GM12865 (cell line): ENCODE measurements at places on chromosomes 16 and 17.

DNA sequence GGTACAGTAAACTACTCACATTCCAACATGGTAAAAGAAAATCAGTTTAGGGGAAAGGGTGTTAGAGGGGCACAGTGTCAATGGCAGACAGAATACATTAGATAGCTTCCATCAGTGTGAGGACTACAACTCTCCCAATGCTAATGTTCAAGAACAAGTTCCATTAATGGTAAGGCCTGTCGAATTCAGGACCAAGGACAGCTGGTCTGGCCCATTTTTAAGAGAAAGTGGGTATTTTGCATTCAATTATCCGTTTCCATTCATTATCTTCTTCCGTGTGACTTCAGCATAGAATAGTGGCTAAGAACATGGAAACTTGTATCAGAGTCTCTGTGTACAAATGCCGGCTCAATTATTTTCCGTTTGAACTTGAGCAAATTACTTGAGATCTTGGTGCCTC lies 98.4 kb downstream of the XYLT1 start:
- no peak for DNase-seq

DNA sequence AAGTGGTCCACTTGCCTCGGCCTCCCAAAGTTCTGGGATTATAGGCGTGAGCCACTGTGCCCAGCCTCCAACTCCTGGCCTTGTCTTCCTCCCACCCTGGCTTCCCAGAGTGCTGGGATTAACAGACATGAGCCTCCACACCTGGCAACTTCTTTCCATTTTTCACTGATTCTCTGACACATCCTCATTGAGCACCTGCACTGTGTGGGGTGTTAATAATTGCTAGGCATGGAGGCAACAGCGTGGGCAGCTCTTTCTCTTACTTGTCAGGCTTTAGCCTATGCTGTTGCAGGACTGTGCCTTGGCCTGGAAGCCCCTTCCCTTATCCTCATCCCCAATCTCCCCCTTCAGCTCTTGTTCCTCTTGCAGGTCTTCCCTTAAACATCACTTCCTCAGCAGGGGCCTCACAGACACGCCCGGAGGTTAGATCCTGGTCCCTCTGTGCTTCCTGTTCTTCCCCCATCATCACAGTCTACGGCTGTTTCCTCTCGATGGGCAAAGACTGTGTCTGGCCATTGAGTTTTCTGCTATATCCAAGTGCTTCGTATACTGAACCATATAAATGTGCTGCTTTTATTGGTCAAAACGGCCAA lies 7.9 kb downstream of the QPRT start:
- DNase-seq: no peak

DNA sequence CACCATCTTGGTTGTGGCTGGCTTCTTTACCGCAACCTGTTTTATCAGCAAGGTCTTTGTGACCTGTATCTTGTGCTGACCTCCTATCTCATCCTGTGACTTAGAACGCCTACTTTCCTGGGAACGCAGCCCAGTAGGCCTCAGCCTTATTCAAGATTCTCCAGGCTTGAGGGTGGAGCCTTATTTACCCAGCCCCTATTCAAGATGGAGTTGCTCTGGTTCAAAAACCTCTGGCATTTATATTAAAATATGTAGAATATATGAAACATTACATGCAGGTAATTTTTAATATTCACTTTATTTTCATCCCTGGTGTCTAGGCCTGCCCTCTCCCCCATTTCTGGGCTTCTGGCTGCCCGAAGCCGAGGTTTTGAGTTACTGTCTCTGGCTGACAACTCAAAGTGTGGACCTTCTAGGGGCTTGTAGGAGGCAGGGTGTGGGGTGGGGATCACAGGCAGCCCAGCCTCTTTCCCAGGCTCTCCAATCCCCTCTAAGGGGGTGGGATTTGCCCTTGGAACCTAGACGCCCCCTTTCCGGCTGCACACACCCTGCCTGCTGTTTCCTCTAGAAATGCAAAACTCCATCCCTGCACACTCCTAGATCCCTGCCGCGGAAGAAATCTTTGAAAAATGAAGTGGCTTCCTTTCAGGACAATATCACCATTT lies 152.0 kb downstream of the KCNJ12 start:
- no peak for DNase-seq

DNA sequence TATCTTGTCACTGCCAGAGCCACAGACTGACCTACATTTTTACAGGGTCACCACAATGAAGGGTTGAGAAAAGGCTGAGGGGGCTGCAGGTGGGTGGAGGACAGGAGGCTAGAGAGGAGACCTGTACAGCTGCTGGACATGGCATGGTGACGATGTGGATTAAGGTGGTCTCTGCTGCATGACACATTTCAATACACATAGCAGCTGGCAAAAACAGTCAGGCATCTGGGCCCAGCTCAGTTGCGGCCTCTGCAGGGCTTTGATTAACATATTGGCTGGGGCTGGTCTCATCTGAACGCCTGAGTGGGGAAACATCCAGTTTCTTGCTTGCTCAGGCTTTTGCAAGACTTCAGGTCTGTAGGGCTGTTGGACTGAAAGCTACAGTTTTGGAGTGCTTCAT lies 265.4 kb upstream of the FOXF1 start:
- DNase-seq: no peak

DNA sequence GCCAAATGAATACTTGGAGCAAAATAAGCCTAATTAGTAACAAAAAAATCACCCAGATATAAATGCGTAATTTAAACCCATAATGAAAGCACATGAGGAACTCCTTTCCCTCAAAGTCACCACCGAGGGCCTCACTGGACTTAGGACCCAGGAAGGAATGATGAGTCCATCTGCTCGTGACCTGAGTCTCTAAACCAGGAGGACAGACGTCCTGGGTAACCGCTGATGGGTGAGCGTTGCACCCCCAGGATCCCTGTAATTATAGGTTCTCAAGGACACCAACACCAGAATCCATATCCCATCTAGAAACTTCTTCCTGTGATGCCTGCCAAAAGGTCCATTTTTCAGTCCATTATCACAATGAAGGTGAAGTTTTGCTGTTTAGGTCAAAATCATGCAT lies 121.4 kb downstream of the ZNF778 start:
- no peak for DNase-seq

- DNase-seq: no peak
Measured at GRCh38 chr16:83971165-83972130, 3.4 kb downstream of the NECAB2 start.

DNA sequence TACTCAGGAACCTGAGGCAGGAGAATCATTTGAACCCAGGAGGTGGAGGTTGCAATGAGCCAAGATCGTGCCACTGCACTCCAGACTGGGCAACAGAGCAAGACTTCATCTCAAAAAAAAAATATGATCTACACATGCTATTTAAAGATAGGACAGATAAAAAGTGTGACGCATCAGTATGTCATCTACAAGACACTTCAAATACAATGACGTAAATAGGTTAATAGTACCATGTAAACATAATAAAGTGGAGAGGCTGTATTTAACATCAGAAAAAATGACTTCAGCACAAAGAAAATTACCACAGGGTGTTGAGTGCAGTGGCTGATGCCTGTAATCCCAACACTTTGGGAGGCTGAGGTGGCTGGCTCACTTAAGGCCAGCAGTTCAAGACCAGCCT lies 20.2 kb downstream of the ZNF778 start:
- no peak for DNase-seq

GRCh38 chr17:39863918-39864746 lies at the start of gene IKZF3:
TSS of gene IKZF3 (minus strand) at chr17:39864312. CDS start at chr17:39864126, 186 bp downstream.
- peak; percentile 94 for DNase-seq

DNA sequence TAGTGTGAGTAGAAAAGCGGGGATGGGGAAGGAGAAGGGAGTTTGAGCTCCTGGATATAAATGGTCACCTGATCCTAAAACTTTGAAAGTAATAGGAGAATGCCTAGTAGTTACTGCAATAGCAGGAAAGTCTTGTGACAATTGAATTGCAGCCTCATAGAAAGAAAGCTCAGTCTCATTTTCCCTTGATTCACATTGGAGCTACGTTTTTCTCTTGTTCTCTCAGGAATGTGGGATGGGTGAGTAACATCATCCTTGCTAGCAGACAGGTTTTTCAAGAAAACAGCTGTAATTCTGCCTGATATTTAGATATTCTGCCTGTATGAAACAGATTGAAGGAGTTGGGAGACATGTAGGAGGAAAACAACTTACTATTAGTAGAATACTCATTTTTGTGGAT lies 25.3 kb downstream of the SF3B3 start:
- DNase-seq: no peak

DNA sequence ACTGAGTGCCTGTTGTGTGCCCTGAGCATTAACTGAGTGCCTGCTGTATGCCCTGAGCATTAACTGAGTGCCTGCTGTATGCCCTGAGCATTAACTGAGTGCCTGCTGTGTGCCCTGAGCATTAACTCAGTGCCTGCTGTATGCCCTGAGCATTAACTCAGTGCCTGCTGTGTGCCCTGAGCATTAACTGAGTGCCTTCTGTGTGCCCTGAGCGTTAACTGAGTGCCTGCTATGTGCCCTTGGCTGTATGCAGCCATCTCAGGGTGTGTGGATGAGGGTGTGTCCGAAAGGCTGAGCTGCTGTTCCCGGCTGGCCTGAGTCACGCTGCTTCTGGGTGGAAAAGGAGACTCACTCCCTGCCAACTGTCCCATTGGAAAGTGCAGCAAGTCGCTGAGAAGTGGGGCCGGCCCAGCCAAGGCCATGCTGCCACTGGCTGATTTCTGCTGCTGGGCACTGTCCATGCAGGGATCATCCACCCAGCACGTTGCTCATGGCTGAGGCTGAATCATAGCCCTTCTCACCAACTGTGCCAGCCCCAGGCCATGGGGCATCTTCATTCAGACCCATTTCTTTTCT lies 113.8 kb downstream of the OR1D5 start:
- DNase-seq: no peak

- DNase-seq: peak; percentile 83
Measured at GRCh38 chr17:2416010-2416734, 15.3 kb upstream of the MNT start.

GRCh38 chr17:39663688-39664580 lies 1.2 kb upstream of the TCAP start:
- no peak for DNase-seq

DNA sequence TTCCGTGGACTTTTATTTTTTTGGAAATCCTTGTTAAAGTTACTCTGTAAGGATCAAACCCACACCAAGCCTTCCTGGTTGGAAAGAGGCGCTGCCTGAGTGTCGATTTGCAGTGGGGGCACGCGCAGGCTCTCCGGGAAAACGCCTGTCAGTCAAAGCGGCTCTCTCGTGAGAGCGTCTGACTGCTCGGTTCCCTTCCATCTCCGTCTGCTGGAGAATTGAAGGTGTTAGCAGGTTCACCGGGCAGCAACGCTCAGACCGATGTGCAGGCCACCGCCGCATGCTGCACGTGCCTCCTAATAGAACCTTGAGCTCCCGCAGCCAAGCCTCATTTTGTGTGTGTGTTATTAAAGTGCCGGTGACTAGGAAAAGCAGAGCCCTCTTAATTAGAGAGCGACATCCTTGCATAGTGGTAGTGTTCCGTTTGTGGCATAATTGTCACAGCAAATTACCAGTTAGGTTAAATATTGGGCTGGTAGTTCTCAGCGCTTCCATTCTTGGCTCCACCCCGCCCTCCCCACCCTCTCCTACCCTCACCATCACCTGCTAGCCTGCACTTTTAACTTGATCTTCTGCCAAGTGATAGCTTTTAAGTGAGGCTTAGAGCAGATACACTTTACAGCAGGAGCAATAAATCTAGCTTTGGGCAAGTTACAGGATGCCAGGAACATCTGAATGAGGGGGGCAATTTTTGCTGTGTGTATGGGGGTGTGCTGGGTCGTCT lies 75.5 kb downstream of the RPA1 start:
- DNase-seq: no peak

DNA sequence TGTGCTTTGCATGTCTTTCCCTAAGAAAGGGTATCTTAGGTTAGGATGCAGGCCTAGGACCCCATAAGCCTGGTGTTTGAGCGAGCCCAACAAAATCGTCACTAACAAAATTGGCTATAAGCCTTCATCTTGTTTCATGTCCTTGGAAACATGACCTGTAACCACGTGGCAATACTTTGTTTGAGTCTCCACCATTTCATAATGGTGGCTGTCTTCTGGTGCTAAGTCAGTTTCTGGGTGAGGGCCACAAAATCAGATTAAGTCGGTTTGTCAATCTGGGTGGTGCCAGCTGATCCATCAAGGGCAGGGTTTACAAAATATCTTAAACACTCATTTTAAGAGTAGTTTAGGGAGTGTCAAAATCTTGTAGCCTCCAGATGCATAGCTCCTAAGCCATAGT lies 33.0 kb downstream of the C16orf54 start:
- DNase-seq: no peak

- DNase-seq: no peak
Measured at GRCh38 chr17:34173241-34173640, 81.8 kb upstream of the CCL2 start.

- no peak for DNase-seq
Measured at GRCh38 chr16:80477838-80478237, 63.0 kb upstream of the DYNLRB2 start.

DNA sequence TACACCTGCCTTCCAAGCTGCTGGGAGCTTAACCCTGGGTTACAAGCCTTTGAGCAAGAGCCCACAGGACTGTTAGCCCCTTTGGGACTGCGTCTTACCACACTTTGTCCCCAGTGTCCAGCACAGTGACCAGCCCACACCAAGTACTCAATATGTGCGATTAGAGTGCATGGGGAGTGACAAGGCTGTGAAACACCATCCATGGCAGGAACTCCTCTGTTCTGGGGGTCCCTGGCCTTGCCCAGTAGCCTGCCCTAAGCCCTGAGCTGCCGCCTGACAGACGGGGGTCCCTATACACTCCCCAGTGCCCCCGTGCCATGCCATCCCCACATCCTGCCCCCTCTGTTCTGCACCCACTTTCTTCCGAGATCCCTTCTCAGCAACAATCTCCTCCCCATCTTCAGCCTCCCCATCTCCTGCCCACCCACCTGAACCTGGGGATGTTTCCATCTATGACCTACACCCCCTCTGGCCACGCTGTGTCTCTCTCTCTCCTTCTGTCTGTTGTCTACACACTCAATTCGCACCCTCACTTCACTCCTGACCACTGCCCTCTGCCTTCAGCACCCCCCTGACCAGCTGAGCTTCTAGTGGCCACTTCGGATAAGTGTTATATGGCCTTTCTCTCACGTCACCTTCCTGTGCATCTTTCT lies 112.9 kb upstream of the SMURF2 start:
- DNase-seq: no peak

DNA sequence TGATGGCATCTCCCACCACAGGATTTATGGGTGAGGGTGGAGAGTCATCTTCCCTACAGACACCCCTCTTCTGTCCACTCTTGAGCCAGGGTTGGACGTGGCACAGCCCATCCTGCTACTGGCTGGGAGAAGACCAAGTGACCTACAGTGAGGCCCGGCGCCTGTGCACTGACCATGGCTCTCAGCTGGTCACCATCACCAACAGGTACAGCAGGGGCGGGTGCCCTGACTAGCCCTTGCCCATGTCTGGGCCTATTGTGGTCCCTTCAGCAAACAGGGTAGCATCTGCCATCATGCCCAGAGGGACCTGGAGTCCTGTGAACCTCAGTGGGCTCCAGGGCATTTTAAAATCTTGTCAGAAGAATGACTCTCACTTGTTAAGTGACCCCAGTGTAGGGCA lies 48.2 kb downstream of the MRC2 start:
- no peak for DNase-seq
